Activated CD8-positive, alpha-beta memory T cell treated with anti-CD3 and anti-CD28 coated beads for 36 hours (primary cell): ENCODE measurements at places on chromosomes 16 and 17. TPM values are rescaled to one million over a fixed set of nuclear protein-coding genes. Genes with fewer than 3 reads are reported as not detected.

CNGB1 gene
- not detected for total RNA-seq

SEZ6L2 gene
- total RNA-seq = 0.11 TPM

CCR7 gene
- 120 TPM for total RNA-seq

CDH16 gene
- not detected for total RNA-seq

HBQ1 gene
- 1.3 TPM for total RNA-seq

ALDH3A1 gene
- not detected for total RNA-seq

NFE2L1 gene
- 105 TPM for total RNA-seq

OMG gene
- 0.19 TPM for total RNA-seq

NPIPB9 gene
- total RNA-seq = 2.3 TPM

RPS15A gene
- 1,651 TPM for total RNA-seq

LPO gene
- total RNA-seq = not detected

CA5A gene
- not detected for total RNA-seq

RSAD1 gene
- total RNA-seq = 46.9 TPM

MT1H gene
- total RNA-seq = 0.63 TPM

SALL1 gene
- total RNA-seq = not detected

ZNF785 gene
- 14.5 TPM for total RNA-seq

CCL4 gene
- total RNA-seq = 2,431 TPM

C16orf95 gene
- total RNA-seq = 10.3 TPM

MT3 gene
- 3.1 TPM for total RNA-seq

RNF151 gene
- not detected for total RNA-seq

TMEM100 gene
- total RNA-seq = not detected

SULT1A1 gene
- total RNA-seq = 10.0 TPM

PERCC1 gene
- 0.70 TPM for total RNA-seq

ABCA6 gene
- total RNA-seq = 0.15 TPM

NMT1 gene
- 180 TPM for total RNA-seq

TP53TG3F gene
- not detected for total RNA-seq

HEATR9 gene
- total RNA-seq = 1.5 TPM

GP1BA gene
- not detected for total RNA-seq

BCL6B gene
- 1.0 TPM for total RNA-seq

TEX14 gene
- total RNA-seq = 0.25 TPM

CTF1 gene
- total RNA-seq = 0.21 TPM

LRRC75A gene
- total RNA-seq = 1.6 TPM

LHX1 gene
- total RNA-seq = 0.32 TPM

PLXDC1 gene
- 0.71 TPM for total RNA-seq

KRT9 gene
- not detected for total RNA-seq
